ENCODE measurements at places on chromosomes 6 and 20.

- DNase-seq = no peak
Observed at GRCh38 chr6:96926425-96926824, 1.9 kb downstream of the KLHL32 start.

- no peak for DNase-seq
Observed at GRCh38 chr6:26195924-26196845, 109.0 kb downstream of the HFE start.

GRCh38 chr20:18984238-18985200 lies 170.9 kb downstream of the SCP2D1 start:
- no peak for DNase-seq

GRCh38 chr6:158284007-158284875 lies 28.0 kb upstream of the TULP4 start:
- no peak for DNase-seq

DNA sequence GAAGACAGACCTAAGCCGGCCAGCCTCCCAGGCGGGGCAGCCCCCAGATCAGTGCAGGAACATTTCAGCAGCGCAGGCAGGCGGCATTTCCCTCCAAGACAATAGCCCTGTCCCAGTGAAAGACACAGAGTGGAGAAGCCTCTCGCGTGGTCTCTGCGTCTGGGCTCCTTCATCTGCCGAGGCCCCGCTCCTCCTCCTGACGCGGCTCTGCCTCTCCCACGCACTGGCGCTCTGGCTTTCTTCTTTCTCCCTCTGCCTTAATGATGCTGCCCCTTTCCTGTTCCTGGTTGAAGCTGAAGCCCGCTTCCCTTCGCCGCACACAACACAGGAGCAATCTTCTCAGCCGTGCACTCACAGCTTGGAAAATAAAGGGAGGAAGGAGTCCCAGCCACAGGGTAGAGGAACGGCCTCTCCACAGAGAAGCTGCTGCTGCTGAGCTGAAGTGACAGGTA lies 347.5 kb downstream of the CDH4 start:
- DNase-seq = no peak

DNA sequence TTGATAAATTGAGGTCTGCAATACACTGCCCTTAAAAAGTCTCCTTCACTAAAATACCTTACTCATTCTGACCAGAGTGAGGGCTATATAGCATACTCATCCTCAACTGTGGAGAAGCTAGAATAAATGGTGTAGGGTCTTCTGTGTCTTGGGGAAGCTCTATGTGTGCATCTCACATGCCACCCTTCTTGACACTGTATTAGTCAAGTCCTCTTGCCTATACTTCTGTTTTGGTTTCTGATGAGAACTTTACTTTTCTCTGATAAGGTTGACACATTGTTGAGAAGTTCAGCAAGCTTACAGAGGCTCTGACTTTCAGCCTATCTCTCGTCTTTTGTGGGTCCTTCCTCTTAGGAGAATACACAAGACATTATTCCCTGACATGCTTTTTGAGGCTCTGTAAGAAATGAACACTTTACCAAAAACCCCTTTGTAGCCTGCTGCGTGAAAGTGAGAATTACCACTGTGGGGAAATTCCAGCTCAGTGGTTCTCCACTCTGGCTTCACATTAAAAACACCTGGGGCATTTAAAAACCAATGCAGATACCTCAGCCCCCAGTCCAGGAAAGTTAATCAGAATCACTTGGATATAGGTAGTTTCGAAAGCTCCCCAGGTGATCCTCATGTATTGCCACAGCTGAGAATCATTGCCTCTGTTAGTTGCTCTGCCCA lies 372.1 kb upstream of the HS3ST5 start:
- no peak for DNase-seq

DNA sequence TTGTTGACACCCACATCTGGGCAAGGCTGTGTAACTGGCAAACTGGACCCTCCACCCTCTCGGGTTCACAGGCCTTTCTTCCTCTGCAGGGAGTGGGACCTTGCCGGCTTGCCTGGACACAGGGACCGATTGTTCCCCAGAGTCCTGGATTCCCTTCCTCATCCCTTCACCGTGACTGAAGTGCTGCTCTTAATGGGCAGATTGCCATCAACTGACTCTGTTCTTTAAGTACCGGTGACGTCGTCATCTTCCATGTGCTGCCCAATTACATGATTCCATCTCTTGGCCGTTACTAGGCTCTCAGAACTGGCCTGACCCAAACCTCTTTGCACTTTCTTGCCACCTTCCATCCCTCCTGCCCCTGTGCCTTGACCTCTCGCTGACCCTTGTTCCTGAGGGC lies 85.4 kb downstream of the EYA4 start:
- no peak for DNase-seq

- no peak for DNase-seq
Observed at GRCh38 chr6:157030755-157031154, 253.6 kb downstream of the ARID1B start.

- DNase-seq = no peak
Observed at GRCh38 chr20:1809131-1809572, 86.1 kb upstream of the SIRPA start.

- DNase-seq = no peak
Observed at GRCh38 chr6:13261464-13261994, 66.8 kb downstream of the TBC1D7 start.

- DNase-seq = no peak
Observed at GRCh38 chr6:20751293-20751935, 217.2 kb downstream of the CDKAL1 start.

DNA sequence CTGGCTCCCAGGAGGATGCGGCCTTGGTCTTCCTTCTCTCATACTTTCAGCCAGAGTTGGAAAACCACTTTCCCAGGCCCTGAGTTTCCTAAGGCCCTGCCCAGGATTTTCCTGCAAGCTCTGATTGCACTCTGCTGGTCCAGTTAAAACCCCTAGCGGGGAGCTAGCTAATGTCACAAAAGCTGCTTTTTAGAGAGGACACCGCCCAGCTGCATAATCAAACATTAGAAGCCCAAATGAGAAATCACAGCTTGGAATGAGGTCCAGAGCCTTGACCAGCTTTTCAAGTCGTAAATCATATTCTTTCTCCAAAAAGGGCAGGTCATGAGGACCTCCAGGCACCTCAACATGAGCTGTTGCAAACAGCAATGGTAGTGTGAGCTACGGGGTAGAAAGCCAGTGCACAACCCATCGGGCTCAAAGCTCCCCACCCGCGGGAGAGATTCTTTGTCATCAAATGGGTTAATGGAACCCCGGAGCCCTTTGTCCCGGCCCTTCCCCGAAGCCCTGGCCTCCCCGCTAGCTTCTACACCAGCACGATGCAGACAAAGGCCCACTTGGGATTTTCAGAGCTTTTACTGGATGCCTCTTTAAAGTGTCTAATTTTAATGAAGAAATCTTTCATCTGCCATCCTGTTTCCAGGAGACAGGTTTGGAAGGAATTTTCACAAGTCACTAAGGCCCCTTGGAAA lies 134.0 kb downstream of the SCML4 start:
- no peak for DNase-seq

GRCh38 chr20:44745598-44746366 lies at the start of gene KCNK15:
TSS of gene KCNK15 (plus strand) at chr20:44745865. CDS start at chr20:44745911, 46 bp downstream.
- peak; percentile 46 for DNase-seq

GRCh38 chr20:59958626-59959025 lies 403 bp downstream of the CDH26 start:
- no peak for DNase-seq

GRCh38 chr6:46175976-46176375 lies 5.2 kb upstream of the ENPP5 start:
- no peak for DNase-seq

DNA sequence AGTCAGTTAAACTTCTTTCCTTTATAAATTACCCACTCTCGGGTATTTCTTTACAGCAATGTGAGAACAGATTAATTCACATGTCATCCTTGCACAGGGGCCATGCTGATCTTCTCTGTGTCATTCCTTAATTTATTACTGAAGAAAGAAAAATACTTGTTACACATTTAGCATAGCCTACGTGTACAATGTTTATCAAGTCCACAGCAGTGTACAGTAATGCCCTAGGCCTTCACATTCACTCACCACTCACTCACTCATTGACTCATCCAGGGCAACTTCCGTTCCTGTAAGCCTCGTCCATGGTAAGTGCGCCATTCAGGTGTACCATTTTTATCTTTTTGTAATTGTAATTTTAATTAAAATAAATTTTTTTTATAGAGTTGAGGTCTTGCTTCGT lies 73.6 kb downstream of the RSPH3 start:
- DNase-seq = no peak

GRCh38 chr20:7378864-7379605 lies 561.2 kb downstream of the HAO1 start:
- DNase-seq = no peak

DNA sequence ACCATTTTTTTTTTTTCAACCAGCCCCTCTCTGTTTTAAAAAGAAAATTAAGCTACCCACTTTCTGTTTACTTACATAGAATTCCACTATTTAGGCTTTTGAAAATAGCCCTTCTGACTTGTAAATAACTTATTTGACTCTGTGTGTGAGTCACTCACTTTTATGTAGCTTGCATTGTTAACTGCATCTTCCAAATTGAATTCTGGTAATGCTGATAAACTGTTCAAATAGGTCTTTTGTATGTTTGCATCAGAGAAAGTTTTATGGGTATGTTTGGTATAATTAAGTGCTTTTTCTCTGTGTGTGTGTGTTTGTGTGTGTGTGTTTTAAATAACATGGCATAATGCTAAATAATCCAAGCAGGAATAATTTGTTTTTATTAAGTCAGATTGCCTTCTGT lies 360.1 kb downstream of the PLCB1 start:
- no peak for DNase-seq

GRCh38 chr6:35240838-35241801 lies 18.4 kb upstream of the ZNF76 start:
- peak; percentile 65 for DNase-seq

DNA sequence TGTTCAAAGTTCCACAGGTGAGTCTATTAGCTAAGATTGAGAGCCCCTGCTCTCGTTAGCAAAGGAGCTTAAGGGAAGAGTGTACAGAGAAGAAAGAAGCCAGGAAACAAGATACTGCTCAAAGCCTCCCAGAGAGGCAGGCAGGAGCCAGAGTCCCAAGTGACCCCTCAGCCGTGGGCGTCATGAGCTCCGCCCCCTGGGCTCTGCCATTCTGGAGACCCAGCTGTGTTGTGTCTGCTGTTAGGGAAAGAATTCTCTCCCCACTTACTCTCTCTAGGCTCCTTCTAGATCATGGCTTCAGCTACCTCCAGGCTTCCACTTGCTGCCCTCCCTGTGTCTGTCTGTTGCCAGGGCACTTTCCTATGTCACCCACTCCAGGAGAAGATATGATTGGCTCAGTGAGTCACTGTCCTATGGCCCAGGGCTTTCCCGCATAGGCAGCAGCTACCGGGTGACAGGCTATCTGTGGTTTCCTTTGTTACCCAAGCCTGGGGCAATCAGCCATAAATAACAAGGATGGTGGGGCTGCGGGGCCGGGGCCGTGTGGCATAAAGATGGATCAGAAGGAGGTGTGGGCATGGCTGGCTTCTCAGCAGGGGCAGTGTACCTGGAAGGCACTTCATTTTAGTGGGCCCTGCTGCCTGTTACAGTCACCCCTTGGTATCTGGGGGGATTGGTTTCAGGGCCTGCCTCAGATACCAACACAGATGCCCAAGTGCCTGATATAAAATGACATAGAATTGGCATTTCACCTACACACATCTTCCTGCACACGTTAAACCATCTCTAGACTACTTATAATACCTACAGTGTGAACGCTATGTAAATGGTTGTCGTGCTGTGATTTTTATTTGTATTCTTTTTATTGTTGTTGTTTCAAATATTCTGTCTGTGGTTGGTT lies 118.9 kb downstream of the ARMC2 start:
- no peak for DNase-seq

- no peak for DNase-seq
Observed at GRCh38 chr6:3314621-3315467, 56.1 kb downstream of the PSMG4 start.

GRCh38 chr6:79072640-79073181 lies 5.3 kb downstream of the PHIP start:
- DNase-seq = no peak

- no peak for DNase-seq
Observed at GRCh38 chr6:140985679-140986275, 1146.9 kb upstream of the GJE1 start.

GRCh38 chr20:36975099-36975818 lies 23.8 kb upstream of the SAMHD1 start:
- DNase-seq = peak; percentile 38

GRCh38 chr6:24440897-24441598 lies 38.3 kb downstream of the MRS2 start:
- DNase-seq = no peak

GRCh38 chr6:16179970-16180431 lies 51.1 kb downstream of the MYLIP start:
- DNase-seq = no peak

- no peak for DNase-seq
Observed at GRCh38 chr6:161498359-161498758, 224.5 kb upstream of the AGPAT4 start.

DNA sequence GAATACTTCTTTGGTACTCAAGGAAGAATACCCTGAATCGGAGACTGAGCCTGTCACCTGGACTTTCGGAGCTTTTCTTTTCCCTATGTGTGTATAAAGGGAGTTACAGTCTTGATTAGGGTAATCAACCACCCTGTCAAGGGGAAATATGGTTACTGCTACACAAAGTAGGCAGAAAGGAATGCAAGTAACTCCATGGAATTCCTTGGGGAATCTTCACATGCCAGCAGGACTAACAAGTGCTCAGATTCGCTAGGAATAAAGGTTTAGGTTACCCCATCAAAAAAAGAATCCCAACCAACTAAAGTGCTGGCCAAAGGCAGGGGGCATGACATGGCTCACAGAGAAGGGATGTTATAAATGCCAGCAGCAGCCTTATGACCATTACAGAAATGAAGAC lies 10.4 kb downstream of the KCNS1 start:
- no peak for DNase-seq

GRCh38 chr6:108546079-108547049 lies 14.4 kb upstream of the FOXO3 start:
- DNase-seq = no peak

GRCh38 chr6:83303426-83303825 lies 110.3 kb downstream of the RWDD2A start:
- no peak for DNase-seq

- no peak for DNase-seq
Observed at GRCh38 chr20:10250902-10251301, 32.3 kb downstream of the SNAP25 start.

GRCh38 chr20:34210271-34210670 lies 31.0 kb upstream of the ASIP start:
- DNase-seq = no peak

DNA sequence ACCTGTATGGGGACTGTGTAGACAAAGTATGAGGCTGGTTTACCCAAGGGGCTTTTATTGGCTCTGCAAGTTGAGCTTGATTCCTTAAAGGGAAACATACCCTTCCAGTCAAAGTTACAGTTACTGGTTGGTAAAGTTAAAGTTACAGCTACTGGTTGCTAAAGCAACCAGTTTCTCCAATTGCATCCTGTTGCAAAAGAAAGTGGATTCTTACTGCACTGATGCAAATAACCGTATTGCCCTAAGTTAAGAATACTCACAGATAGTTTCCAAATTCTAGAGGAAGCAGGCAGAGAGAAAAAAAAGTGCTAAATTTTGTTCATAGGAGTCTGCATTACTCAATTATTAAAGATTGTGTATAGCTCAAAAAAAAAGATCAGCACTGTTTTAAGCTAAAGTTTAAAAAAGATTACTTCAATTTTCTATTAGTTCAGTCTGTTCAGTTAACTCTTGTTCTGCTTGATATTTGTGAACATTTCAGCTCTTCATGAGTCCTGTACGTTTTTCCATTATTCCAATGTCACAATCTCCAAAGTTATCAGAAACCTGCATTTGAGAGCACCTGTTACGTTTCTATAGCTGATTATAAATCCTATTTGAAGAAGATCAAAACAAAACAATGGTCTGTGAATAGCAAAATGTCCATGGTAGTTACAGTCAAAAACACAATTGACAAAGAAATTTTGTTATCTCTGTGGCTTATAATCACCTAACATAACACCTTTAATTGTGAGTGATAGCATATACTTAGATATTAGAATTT lies 8.6 kb upstream of the IL22RA2 start:
- no peak for DNase-seq

All from stimulated activated CD4-positive, alpha-beta T cell treated with anti-CD3 and anti-CD28 coated beads, Interleukin-15, amount 100 ng/mL, for 1 hour (primary cell).